Activated CD4-positive, CD25-positive, alpha-beta regulatory T cell treated with anti-CD3 and anti-CD28 coated beads, Interleukin-2, amount 50 U/mL, for 16 hours (primary cell): ENCODE measurements at places on chromosomes 1 and 21.
A peak's percentile ranks its signal among the peaks of the same experiment; 100 is the strongest.

DNA sequence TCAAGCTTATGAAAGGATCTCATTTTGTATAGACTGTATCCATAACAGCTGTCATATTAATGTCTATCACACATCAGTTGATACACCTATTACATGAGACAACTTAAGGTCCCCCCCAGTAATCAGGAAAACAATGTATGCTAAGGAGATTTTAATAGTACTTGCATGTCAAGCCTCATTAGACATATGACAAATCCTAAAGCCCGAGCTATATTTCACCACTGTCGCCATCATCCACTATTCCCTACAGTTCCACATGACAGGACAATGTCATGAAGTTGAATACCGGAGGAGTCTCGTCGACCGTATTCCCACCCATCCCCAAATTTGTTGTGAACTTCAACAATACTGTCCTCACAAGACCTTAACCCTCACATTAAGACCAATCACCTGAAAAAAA is 3.4 kb downstream of the HMGN1 start:
- DNase-seq = no peak

DNA sequence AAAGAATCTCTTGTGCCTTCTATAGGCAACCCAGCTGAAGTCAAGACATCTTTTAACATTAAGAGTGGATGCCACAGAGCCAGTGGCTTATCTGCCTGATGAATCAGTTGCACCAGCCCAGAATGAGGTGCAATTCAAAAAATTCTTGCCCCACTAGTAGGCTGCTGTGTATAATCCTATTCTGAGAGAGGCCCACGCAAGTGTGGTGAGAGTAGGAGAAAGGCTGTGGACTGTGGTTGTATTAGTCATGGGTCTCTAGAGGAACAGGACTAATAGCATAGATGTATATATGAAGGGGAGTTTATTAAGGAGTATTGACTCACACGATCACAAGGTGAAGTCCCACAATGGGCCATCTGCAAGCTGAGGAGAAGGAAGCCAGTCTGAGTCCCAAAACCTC is 216.4 kb downstream of the LTN1 start:
- no peak for DNase-seq

DNA sequence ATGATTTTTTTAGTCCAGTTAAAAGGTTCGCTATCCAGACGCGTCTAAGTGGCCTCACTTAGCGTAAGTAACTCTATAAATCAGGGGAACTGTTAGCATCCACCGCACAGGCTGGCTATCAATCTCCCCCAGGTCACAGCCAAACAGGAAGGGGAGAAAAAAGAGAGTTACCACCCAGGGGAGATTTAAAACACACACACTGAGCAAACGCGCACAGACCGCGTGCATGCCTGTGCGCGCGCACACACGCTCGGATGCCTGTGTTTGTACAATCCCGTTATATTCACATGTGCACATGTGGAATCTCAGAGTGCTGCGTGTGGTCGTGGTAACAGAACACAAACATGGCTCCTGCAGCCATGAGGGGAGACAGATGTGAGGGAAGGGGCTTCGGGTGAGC is 125.4 kb downstream of the CASZ1 start:
- DNase-seq = no peak

DNA sequence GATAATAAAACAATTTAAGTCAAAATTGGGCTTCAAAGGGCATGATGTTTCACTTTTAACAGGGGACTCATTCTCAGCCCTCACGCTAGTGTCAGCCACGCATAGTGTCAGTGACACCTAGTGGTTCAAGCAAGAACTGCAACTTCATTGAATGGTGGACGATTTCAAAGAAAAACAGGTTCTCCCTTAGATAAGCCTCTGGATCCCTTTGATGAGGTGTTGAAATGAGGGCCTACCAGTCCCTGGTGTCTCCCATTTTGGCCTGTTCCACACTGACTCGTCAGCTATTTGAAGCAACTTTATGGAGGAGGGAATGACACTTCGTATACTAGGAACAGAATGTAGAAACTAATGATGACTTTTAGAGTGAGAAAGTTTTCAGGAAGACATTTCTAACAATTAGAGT is 56.2 kb downstream of the FCRL5 start:
- peak; percentile 4 for DNase-seq

DNA sequence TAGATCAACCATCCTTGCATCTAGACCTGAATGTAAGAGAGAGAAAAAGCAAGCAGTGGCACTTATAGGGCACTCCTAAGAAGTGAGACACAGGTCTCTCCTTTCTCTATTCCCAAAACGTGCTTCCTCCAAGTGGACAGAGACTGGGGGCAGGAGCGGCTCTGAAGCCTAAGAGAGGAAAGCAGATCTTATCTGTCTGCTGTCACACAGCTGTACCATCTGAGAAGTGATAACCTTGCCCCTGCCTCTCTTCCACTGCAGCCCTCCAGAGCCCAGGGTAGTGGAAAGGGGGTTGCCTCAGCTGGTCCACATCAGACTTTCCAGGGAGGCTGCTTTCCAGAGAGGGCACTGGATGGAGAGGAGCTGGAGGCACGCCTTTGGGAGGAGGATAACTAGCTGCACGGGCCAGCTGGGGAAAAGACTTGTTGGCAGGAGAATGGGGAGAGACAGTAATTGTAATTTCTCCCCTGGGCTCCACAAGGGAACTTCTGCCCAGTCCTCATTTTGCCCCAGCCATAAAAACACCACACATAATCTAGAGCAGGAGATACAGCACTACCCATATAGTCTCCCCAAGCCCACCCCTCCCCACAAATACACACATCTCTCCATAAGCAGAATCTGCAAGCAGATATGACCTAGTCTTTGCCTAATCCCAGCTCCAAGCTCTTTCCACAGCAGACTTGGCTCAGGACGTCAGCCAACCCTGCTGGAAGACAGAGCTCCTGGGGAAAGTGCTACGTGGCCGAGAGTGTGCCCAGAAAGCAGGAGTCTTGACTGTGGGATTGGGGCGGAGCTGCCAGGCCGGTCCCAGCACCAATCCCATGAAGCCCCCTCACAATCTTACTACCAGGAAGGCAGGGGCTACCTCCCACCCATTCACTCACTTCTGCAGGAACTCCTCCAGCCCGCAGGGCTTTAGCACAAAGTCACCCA is 31.2 kb downstream of the PIK3C2B start:
- no peak for DNase-seq

DNA sequence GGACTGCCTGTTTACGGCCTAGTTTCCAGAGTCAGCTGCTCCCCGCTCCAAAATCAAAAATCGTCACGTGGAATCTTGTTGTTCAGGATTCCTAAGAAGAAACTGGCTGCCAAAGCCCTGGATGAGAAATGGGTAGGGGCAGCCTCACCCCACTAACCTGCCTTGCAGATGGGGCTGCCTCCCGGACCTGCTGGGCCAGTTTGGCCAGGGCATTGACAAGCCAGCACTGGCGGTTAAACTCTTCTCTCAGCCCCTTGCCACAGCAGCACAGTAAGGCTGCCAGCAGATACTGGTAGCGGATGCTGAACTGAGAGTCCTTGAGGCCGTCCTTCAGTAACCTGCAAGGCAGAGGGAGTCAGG is 31.6 kb upstream of the PPP1R15B start:
- DNase-seq = no peak
